Ammon's horn (tissue), 1 donor: ENCODE measurements at places on chromosomes 13 and 19.

GRCh38 chr19:48874303-48875135 lies 2.3 kb downstream of the PPP1R15A start:
- peak; percentile 35 for DNase-seq

- peak; percentile 85 for DNase-seq
Observed at GRCh38 chr19:16386619-16387240, 62.1 kb downstream of the KLF2 start.

- DNase-seq: no peak
Observed at GRCh38 chr13:88464851-88465250, 793.7 kb downstream of the SLITRK5 start.

- no peak for DNase-seq
Observed at GRCh38 chr13:46682707-46683106, 114.3 kb downstream of the ESD start.

DNA sequence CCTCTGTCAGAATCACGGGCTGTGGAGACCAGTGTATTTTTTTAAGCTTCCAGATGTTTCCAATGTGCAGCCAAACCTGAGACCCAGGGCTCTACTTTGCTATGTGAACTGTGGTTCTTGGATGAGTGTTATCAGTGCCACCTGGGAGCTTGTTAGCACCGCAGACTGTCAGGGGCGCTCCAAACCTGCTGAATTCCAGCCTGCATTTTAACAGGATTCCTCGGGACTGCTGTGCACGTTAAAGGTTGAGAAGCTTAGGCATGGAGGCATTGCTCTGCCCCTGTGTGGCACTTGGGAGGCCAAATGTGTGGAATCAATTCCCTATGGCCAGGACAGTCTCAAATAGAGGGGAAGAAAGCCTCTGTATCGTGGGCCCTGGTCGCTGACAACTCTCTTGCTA lies 80.3 kb downstream of the ANKRD10 start:
- DNase-seq: no peak

- DNase-seq: no peak
Observed at GRCh38 chr19:48450863-48451262, 4.5 kb upstream of the KCNJ14 start.

- no peak for DNase-seq
Observed at GRCh38 chr13:108263621-108264355, 5.7 kb upstream of the TNFSF13B start.
